ENCODE measurements at places on chromosomes 11 and 22.

DNA sequence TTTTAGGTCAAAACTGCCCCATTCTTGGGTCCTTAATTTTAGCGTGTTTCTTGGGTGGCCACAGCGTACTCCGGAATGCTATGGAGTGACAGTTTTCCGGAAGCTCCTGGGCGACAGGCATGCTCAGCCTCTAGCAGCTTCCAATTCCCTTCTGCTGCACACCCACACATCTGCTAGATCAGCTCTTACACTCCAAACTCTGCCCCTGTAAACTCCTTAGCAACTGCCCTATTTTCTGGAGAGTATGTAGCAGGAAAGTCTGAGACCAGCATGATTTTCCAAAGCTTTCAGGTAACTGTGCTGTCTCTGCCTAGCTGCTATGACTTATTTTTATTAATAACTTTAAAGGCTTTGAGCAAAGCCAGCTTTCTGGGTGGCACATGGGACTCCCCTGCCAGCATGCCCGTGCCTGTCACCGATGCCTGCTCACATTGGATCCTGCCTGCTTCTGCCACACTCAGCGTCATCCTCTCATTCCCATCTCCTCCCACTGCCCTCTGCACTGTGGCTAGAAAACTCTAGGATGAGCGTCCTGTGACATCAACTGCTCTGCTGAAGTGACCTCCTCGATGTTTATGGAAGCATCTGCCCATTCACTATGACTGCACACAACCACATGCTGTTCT is 17.3 kb downstream of the TOLLIP start:
- no peak for DNase-seq

GRCh38 chr22:29187831-29188230 is 17.9 kb upstream of the EMID1 start:
- no peak for DNase-seq

- no peak for DNase-seq
These were observed 12.1 kb upstream of the EIF3D start for GRCh38 chr22:36540867-36541642.

DNA sequence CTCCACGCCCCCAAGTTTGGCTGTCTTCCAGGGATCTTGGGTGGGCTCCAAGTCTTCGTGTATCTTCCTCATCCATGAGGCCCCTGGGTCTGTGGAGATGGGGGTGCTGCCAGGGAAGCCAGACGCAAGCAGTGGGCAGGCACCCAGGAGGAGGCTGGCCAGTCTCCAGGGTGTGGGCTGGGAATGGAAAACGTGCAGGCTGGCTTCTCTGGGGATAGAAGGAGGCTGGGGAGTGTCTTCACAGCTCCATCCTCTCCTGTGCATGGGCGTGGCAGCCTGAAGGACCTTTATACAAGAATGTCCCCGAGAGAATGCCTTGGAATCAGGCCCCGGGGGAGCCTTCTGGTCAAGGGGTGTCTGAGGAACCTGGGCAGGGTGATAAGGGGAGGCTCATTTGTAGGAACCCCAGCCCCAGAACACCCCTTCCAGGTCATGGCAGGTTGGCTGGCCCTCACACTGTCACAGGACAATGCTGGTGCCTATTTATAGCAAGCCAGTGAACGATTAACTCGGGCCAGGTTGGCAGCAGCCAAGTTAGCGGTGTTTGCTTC is 14.0 kb downstream of the SGSM1 start:
- no peak for DNase-seq

- no peak for DNase-seq
These were observed 9.4 kb upstream of the SF1 start for GRCh38 chr11:64787526-64788320.
